ENCODE measurements at places on chromosomes 13 and 19. TPM values are rescaled to one million over a fixed set of nuclear protein-coding genes. Genes with fewer than 3 reads are reported as not detected.
A peak's percentile ranks its signal among the peaks of the same experiment; 100 is the strongest.

- DNase-seq: no peak
- H3K36me3 ChIP-seq: no peaks in the 10 kb centered on the region
- peaks cover 7% of the 10 kb centered on the region for H3K4me1 ChIP-seq
Measured at GRCh38 chr13:110310541-110311442, 3.7 kb downstream of the COL4A2 start.

- no peaks in the 10 kb centered on the region for H3K36me3 ChIP-seq
- DNase-seq: no peak
- peak overlapping the region; percentile 31 for H3K4me3 ChIP-seq
- H3K27ac ChIP-seq: peak overlapping the region; percentile 80
- H3K4me1 ChIP-seq: peaks cover 48% of the 10 kb centered on the region
Measured at GRCh38 chr19:55554302-55554701, 9.0 kb upstream of the SBK3 start.

DNA sequence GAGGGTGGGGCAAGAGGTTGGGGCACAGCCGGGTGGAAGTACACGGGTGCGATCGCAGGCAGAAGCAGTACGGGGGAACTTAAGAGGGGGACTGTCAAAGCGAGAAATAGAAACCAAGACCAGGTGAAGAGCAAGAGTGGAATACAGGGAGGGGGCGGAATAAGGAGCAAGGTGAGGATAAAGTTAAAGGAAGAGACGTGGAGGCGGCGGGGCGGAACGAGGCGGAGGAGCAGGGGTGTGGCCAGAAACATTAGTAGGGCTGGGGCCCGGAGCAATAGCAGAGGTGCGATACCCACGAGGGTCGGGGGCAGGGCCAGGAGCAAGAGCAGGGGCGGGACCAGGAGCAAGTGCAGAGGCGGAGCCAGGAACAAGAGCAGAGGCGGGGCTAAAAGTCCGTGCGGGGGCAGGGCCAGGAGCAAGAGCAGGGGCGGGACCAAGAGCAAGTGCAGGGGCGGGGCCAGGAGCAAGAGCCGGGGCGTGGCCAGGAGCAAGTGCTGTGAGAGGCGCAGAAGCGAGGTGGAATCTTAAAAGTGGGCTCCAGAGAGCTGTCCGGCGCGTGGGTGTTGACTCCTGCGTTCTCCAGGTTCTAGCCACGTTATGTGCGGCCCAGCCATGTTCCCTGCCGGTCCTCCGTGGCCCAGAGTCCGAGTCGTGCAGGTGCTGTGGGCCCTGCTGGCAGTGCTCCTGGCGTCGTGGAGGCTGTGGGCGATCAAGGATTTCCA, 1.2 kb downstream of the CATSPERG start:
- H3K4me3 ChIP-seq: peak overlapping the region; percentile 73
- peak; percentile 93 for DNase-seq
- peaks cover 8% of the 10 kb centered on the region for H3K4me1 ChIP-seq
- H3K27ac ChIP-seq: peak overlapping the region; percentile 96
- H3K27me3 ChIP-seq: no peaks in the 10 kb centered on the region

DNA sequence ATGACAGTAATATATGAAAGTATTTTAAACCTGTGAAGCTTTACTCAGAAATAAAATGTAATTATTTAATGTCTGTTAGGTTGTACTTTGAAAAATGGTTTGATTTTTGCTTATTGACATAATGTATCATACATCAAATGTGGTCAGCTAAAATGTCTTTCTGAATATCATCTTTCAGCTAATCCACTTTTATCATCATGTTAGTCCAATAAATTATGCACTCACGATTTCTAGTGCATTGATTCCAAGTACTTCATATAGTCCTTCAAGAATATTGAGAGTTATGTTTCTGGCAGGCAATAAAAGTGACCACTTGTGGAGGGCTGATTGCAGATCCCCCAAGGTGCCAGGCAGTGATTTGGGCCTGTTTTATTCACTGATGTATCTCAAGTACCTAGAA, 1204.1 kb downstream of the OLFM4 start:
- H3K4me3 ChIP-seq: no peak overlapping the region
- no peaks in the 10 kb centered on the region for H3K36me3 ChIP-seq
- DNase-seq: no peak

DNA sequence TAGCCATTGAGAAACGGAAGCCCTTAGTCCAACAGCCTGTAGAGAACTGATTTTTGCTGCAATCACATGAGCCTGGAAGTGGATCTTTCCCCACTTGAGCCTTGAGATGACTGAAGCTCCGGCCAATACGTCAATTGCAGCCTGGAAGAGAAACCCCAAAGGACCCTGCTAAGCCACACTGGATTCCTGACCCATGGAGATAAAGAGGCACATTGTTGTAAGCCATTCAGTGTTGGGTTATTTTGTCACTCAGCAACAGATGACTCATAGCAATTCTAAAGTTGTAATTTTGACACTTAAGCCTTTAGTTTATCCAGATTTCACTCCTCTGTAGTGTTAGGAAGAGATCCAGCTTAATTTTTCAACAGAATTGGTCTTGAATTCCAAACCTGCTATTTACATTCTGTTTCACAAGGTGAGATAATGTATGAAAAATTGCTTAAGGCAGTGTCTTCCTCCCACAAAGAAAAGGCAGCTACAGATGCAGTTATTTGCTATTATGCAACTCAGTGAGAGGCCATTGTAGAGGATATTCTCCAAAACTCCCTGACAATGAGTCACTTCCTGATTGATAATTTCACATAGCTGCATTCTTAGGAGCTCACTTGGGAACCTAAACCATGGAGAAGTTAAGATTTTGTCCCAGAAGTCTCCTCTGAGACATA, 59.4 kb upstream of the TSHZ3 start:
- no peaks in the 10 kb centered on the region for H3K4me1 ChIP-seq
- no peaks in the 10 kb centered on the region for H3K27me3 ChIP-seq
- DNase-seq: no peak
- no peaks in the 10 kb centered on the region for H3K36me3 ChIP-seq

The ZNF724 gene
- total RNA-seq: 0.19 TPM

The FOXA3 gene
- total RNA-seq: not detected

The RFPL4A gene
- not detected for total RNA-seq

The CPB2 gene
- not detected for total RNA-seq

The IFNL1 gene
- total RNA-seq: not detected

Measured in psoas muscle (tissue), 8 donors.